ENCODE measurements at places on chromosomes 1 and 21. TPM values are rescaled to one million over a fixed set of nuclear protein-coding genes. Genes with fewer than 3 reads are reported as not detected.
A peak's percentile ranks its signal among the peaks of the same experiment; 100 is the strongest.

DNA sequence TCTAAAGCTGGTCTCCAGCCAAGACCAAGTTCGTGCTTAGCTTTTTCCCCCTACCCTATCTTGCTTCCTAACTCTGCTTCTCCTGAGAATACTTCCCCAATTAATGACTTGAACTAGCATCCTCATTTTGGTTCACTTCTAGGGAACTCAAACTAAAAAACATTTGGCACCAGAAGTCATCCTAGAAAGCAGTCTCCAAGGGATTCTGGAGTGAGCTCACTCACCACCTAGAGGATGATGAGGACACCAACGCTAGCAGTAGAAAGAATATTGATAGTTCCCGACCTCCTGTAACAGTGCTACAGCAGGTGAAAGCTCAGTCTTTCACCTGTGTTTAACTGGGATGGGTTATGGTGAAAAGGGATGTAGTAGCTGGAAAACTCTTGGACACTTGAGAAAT, 4.7 kb upstream of the PSMB2 start:
- H3K4me3 ChIP-seq = no peak overlapping the region
- H3K27me3 ChIP-seq = no peaks in the 10 kb centered on the region
- DNase-seq = no peak
- H3K27ac ChIP-seq = no peak overlapping the region

- DNase-seq = no peak
- no peak overlapping the region for H3K4me3 ChIP-seq
- H3K36me3 ChIP-seq = no peaks in the 10 kb centered on the region
- H3K27ac ChIP-seq = no peak overlapping the region
These were observed 34.1 kb upstream of the PKN2 start for GRCh38 chr1:88649932-88650331.

GRCh38 chr1:39832294-39832693, 43.6 kb upstream of the BMP8B start:
- H3K4me3 ChIP-seq = no peak overlapping the region
- H3K27ac ChIP-seq = no peak overlapping the region
- no peaks in the 10 kb centered on the region for H3K4me1 ChIP-seq
- no peaks in the 10 kb centered on the region for H3K27me3 ChIP-seq

DNA sequence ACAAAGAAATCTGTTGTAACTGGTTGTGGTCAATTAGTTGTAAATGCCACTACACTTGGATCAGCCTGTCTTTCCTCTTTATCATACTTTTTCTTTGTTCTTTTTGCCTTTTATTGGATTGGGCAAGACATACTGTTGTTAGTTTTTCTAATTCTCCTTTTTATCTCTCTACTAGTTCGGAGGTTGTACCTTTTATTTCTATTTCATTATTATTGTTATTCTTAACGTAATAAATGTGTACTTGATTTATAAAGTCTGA, 59.2 kb downstream of the IVNS1ABP start:
- no peaks in the 10 kb centered on the region for H3K4me1 ChIP-seq
- no peaks in the 10 kb centered on the region for H3K27me3 ChIP-seq
- no peaks in the 10 kb centered on the region for H3K36me3 ChIP-seq
- no peak overlapping the region for H3K4me3 ChIP-seq
- DNase-seq = no peak

DNA sequence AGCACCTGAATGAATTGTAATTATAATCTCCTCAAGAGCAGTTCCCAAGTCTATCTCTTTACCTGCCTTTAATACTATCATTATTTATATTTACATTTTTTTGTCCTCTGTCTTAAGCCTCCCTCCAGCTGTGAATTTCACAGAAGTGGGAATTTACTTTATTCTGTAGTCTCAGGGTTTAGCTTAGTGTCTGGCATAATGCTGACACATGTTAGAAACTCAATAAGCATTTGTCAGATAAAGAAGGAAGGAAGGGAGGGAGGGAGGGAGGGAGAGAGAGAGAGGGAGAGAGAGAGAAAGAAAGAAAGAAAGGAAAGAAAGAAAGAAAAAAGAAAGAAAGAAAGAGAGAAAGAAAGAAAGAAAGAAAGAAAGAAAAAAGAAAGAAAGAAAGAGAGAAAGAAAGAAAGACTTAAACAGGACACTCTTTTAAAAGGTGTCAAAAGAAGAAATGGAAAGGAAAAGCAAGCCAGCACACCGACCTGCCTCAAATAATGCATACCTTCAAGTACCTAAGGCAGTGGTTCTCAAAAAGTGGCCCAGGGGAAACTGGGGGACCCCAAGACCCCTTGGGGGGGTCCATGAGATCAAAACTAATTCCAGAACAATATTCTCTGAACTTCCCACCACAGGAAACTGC, 1.8 kb upstream of the PGLYRP4 start:
- H3K4me3 ChIP-seq = no peak overlapping the region
- no peak for DNase-seq
- H3K27ac ChIP-seq = no peak overlapping the region
- H3K27me3 ChIP-seq = no peaks in the 10 kb centered on the region
- H3K4me1 ChIP-seq = no peaks in the 10 kb centered on the region

DNA sequence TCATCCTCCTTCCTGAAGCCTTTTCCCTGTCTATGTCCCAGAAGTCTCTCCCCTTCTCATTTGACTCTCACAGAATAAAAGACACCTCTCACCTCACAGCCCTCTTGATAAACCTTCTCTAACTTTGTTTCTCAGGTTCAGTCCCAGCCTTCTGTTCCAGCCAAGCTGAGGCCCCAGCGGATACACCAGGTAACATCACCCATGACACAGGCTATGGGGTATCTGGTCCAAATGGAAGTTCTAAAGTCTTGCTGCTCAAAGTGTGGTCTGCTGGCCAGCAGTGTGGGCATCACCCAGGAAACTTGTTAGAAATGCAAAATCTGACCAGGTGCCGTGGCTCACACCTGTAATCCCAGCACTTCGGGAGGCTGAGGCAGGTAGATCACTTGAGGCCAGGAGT, 23.2 kb downstream of the LY9 start:
- no peaks in the 10 kb centered on the region for H3K36me3 ChIP-seq
- H3K4me1 ChIP-seq = no peaks in the 10 kb centered on the region
- H3K27ac ChIP-seq = no peak overlapping the region
- no peaks in the 10 kb centered on the region for H3K27me3 ChIP-seq
- H3K4me3 ChIP-seq = no peak overlapping the region
- no peak for DNase-seq

DNA sequence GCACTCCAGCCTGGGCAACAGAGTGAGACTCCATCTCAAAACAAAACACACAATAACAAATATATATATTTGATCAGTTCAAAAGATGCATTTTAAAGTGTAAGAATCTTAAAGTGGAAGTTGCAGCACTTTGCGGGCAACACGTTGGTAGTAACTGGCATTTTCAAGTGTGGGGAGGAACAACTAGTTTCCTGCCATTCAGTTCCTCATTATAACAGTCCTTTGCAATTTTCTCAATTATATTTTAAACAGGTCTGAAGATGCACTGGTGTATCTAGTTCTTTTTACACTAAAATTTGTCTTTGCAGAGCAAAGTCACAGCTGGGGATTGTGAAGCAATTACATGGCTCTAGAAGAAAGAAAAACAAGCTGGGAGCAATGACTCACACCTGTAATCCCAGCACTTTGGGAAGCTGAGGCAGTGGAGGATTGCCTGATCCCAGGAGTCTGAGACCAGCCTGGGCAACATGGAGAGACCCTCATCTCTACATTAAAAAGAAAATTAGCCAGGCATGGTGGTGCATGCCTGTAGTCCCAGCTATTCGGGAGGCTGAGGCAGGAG, 25.3 kb downstream of the RRAGC start:
- no peaks in the 10 kb centered on the region for H3K4me1 ChIP-seq
- H3K4me3 ChIP-seq = no peak overlapping the region
- no peak overlapping the region for H3K27ac ChIP-seq
- H3K27me3 ChIP-seq = no peaks in the 10 kb centered on the region
- DNase-seq = no peak

DNA sequence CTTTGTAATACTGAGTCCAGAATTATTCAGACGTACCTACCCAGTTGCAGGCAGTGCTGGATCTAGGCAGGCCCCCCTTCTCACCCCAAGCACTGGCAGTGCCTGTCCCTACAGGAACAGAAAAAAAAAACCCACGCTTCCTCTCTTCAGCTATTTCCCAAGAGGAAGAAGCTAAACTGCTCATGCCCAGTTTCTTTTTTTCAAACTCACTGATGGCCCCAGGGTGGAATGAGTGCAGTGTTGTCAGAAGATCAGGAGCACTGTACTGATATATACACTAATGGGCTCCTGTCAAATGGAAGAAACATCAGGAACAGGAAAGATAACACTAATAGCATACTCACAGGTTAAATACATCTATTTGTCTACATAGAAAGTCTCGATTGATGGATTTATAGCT, 28.2 kb upstream of the DOCK7 start:
- no peaks in the 10 kb centered on the region for H3K36me3 ChIP-seq
- peaks cover 5% of the 10 kb centered on the region for H3K4me1 ChIP-seq
- no peak overlapping the region for H3K4me3 ChIP-seq
- no peak overlapping the region for H3K27ac ChIP-seq
- no peak for DNase-seq

LMOD1 gene
- 33.3 TPM for total RNA-seq

GRCh38 chr1:1777583-1777899, 729 bp downstream of the NADK start:
- peak overlapping the region; percentile 84 for H3K4me3 ChIP-seq
- peak overlapping the region; percentile 87 for H3K27ac ChIP-seq
- H3K4me1 ChIP-seq = no peaks in the 10 kb centered on the region
- no peaks in the 10 kb centered on the region for H3K36me3 ChIP-seq
- DNase-seq = no peak

NDUFV3 gene
- total RNA-seq = 29.6 TPM

GRCh38 chr1:186865253-186865652, 36.5 kb downstream of the PLA2G4A start:
- H3K4me1 ChIP-seq = no peaks in the 10 kb centered on the region
- no peak overlapping the region for H3K4me3 ChIP-seq
- no peak overlapping the region for H3K27ac ChIP-seq
- H3K27me3 ChIP-seq = no peaks in the 10 kb centered on the region
- H3K36me3 ChIP-seq = no peaks in the 10 kb centered on the region
